ENCODE measurements at places on chromosomes 5 and 9.
A peak's percentile ranks its signal among the peaks of the same experiment; 100 is the strongest.

GRCh38 chr9:105507096-105507790, 50.7 kb upstream of the FKTN start:
- DNase-seq, result no peak

GRCh38 chr9:737400-738120, 103.9 kb upstream of the DMRT1 start:
- no peak for DNase-seq

- no peak for DNase-seq
Observed at GRCh38 chr9:113950195-113951031, 74.3 kb downstream of the ZNF618 start.

DNA sequence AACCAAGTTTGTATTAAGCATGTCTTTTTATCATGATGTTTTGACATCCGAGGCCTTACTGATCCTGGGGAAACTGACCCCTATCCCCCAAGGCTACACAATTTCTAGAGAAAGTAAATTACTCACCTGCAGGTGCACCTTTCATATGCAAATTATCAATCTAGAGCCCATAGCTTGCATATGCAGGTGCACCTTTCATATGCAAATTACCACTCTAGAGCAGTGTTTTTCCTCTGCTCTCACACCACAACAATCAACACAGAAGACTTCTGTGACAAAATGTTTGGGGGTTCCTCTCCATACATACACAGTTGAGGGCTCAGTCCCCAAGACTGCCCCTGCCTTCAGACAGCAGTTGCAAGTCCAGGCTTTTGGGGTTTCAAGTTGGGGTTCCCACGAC, 203.7 kb upstream of the RORB start:
- DNase-seq, result peak; percentile 45

GRCh38 chr9:16406526-16407225, 463.8 kb downstream of the BNC2 start:
- no peak for DNase-seq

- no peak for DNase-seq
Observed at GRCh38 chr5:4345850-4346249, 750.2 kb downstream of the IRX1 start.

- DNase-seq, result no peak
Observed at GRCh38 chr5:83025690-83026478, 51.3 kb downstream of the TMEM167A start.

DNA sequence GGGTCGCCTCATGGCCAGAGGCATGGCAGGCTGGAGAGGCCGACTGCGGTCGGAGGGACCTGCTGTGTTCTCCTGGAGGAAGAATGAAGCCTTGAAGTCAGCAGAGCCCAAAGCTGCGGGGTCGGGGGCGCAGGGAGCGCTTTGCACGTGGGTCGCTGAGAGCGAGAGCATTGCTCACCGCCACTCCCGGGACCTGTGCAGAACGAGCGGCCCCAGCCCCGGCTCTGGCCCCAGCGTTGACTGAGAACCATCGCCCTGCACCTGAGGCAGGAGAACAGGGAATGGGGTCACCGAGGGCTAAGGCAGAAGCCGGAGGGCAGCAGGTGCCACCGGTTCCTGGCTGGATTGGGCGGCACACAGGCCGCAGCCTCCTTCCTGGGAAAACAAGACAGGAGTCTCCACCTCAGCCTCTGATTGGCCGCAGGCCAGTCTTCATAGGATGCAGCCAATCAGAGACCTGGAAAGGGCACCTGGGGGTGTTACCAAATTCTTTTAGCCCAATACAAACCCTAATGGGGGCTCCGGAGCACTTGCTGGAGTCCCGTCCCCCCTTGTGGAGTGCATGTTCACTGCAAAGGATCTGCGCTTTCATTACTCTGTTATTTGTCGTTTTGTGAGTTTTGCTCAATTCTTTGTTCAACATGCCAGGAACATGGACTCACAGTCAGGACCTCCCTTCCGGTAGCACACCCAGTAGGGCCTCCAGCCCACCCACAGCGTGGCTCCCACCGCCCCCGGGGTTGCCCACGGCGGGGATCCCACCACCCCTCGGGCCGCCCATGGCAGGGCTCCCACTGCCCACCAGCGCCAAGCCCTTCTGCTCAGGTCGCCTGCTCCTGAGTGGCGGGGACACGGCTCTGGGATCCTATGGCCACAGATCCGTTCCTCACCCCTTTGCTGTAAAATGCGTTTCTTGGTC, 24.7 kb upstream of the SLC6A19 start:
- DNase-seq, result peak; percentile 66

DNA sequence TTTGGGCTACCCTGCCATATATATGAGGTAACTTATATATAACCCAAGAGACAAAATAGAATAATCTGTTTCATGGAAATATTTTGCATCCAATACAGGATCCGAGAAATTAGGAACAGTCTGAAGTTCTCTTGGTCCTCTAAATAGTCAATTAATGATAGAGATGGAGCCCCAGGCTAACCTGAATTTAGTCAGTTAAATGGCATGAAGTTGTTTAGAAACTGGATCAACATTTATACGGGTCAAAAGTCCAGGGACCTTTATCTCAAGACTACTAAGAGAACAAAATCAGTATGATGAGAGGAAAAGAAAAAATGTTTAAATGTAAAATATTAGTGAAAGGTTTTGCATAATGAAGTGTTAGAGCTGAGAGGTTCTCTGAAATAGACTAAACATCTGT, 303.3 kb upstream of the ACTBL2 start:
- DNase-seq, result no peak

DNA sequence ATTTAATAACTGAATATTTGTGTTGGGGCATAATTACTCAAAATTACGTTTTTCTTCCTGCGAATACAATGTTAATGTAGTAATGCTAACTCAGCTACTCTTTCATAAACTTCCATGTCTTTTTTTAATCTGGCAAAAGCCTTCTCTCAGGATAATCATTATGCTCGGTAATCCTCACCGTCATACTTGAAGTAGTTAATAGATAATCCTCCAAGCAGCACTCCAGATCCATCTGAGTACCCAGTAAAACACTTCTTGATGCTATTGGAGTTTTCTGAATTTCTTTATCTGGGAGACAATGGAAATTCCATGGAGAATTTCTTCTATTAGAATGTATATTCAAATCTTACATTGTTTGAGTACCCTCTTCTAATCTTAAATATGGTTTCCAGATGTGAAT, 34.3 kb downstream of the PARP8 start:
- no peak for DNase-seq

- no peak for DNase-seq
Observed at GRCh38 chr9:112780450-112781036, 30.0 kb downstream of the SNX30 start.

DNA sequence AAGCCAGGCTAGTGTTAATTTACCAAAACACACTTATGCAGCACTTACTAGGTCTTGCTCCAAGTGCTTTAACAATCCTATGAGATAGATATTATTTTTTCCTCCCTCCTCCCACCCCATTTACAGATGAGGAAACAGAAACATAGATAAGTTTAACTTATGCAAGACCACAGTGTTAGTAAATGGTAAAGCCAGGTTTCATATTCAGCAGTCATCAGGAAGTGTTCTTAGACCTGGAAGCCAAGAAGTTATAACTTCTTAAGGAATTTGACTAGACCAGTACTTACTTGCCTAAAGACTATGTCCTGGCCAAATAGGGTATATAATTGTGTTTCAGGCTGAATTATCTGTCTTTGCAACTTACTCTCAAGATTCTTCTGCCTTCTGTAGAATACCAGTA, 15.9 kb downstream of the ABHD17B start:
- no peak for DNase-seq

- DNase-seq, result peak; percentile 64
Observed at GRCh38 chr9:130266236-130267098, 907 bp downstream of the HMCN2 start.

DNA sequence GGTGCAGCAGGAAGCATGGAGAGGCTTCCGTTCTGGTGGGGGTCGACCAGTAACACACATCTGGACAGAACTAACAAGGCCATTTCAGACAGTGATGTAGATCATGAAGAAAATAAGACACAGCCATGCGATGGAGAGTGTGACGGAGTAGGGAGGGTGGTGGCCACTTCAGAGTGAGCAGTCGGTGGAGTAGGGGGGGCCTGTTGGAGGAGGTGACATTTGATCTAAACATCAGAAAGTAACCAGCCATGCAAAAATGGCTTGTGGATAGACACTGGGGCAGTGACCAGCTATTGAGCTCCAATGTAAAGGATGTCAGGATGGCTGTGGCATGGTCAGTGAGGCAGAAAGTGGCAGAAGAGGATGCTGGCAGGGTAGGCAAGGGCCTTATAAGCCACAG, 65.9 kb downstream of the PPARGC1B start:
- DNase-seq, result peak; percentile 35

GRCh38 chr9:5389109-5389732, 48.5 kb downstream of the PLGRKT start:
- no peak for DNase-seq
